Hematopoietic multipotent progenitor cell treated with erythropoietin and hydrocortisone succinate and interleukin-3 and kit ligand, for 15 days (in vitro differentiated cells): ENCODE measurements at places on chromosomes 12 and 14.

DNA sequence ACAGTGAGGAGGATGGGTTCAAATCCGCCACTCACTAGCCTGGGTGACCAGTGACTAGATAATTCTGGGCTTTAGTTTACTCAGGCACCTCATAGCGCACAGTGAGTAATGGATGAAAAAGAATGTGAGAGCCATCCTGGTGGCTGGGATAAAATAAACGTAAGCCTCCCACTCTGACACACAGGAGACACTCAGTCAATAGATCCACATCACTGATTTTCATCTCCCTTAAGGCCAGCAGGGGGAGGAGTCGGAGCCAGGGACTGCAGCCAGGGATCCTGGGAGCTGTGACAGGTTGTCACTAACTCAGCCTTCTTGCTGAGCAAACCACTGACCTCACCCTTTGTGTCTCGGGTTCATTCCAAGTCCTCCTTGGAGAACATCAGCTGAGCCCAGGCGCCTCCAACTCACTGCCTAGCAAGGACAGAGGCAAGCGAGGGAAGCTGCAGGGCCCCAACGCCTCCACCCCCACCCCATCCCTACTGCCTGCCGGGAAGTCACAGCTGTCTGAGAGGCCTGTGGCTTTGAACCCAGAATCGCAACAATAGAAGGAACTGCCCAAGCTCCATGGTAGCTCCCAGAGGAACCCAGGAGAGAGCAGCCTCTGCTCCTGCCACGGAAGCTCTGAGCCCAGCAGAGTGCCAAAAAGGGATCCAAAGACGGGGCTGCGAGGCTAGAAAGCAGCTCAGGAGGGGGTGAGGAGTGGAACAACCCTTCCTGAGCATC lies 30.7 kb downstream of the PXN start:
- DNase-seq: no peak

- DNase-seq: no peak
Measured at GRCh38 chr12:54075974-54076373, 22.3 kb downstream of the HOXC4 start.

DNA sequence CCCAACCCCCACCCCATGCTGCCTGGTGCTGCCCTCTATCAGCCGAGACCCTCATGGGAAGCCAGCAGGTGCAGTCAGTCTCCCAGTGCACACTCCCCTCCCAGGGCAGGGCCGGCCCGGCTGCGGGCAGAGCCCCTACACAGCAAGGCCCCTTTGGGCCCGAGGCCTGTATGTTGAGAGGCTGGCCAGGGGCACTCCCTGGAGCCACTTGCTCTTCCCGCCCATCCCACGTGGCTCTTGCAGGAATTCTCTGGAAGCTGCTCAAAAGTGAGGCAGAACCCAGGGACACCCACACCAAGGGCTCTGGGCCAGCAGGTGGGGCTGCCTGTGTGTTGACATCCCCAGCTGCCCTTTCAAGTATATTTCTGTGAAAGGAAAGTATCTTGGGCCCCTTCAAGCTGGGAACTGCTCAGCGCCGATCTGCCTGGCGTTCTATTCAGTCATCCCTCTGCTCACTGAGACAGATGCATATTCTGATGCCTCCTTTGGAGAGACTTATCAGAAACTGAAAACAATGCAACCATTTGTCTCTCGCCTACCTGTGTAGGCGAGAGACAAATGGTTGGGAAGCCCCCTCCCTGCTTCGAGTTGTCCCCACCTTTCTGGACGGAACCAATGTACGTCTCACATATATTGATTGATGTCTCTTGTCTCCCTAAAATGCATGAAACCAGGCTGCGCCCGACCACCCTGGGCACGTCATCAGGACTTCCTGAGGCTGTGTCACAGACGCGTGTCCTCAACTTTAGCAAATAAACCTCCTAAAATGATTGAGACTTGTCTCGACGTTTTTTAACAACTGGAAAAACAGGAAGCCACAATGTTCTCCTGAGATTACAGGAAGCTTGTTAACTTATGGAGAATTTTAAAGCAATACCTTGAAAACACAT lies 6.0 kb downstream of the GPR132 start:
- no peak for DNase-seq

GRCh38 chr14:33940561-33941011 lies 10.3 kb downstream of the EGLN3 start:
- peak; percentile 53 for DNase-seq

- no peak for DNase-seq
Measured at GRCh38 chr14:58281969-58282368, 16.4 kb upstream of the ARID4A start.

- DNase-seq: no peak
Measured at GRCh38 chr12:31205054-31205453, 120.9 kb downstream of the SINHCAF start.

DNA sequence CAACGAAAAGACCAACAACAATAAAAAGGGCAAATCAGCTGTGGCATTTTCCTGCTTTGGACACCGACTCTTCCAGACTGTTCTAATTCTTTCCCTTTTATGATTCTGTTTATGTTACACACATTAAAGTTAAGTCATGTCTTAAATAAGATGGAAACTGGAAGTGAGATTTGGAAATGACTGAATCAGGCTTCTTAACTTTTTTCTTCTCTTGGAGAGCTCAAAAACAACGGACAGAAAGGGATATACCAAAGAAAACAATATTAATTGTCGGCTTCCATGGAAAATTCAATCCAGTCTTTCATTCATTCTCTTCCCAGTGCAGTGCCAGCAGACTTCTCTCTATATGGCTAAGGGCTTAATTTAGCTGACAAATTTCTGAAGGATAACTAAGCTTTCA lies 214.9 kb upstream of the DDHD1 start:
- DNase-seq: no peak

GRCh38 chr14:59427653-59428580 lies 37.3 kb downstream of the GPR135 start:
- DNase-seq: no peak

GRCh38 chr14:86013641-86014040 lies 483.7 kb downstream of the FLRT2 start:
- DNase-seq: no peak

DNA sequence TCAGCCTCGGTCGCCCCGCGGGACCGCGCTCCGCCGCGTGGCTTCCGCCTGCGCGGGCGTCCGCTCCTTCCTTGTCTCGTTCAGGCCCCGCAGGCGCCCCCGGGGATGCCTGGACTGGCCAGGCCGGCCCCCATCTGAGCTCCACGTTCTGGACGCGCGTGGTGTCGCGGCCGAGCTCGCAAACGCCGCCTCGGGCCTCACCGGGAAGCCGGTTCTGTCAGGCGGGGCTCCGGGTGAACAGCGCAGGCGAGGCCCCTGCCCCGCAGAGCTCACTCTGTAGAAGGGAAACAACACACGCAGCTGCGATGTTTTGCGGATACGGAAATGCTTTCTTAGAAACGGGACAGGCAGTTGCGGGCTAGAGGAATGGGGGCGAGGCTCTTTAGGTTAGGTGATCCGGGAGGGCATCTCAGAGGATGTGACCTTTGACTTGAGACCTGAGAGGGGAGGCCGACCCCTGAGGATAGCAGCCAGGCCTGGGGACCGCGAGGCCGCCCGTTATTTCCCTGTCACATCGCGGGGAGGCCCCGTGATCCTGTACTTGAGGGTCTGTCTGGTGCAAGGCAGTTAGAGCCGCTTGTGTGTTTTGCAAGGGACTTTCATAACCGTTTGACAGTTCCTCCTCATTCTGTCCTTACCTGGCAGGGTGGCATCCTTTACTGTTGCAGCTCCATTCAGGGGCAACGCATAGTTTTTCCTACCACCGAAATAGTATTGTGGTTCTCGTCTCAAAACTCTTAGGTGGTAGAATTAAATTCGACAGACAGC lies 584 bp downstream of the VRK1 start:
- peak; percentile 24 for DNase-seq

DNA sequence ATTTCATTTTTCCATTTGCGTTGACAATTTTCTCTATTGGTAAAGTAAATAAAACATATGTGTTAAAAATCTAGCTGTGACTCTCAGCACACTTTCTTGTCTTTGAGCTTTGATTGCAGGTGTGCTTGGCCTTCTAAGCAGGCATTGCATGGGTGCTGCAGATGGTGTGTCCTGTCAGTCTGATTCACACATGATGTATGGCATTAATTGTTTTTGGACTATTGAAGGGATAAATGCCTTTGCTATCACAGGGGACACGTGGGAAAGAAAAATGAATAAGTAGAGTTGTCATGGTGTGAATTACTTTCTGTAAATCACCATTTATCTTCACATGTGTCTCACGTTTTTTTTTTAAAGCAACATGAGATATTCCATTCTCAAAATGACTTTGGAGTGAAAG lies 211.3 kb upstream of the NAV3 start:
- no peak for DNase-seq

DNA sequence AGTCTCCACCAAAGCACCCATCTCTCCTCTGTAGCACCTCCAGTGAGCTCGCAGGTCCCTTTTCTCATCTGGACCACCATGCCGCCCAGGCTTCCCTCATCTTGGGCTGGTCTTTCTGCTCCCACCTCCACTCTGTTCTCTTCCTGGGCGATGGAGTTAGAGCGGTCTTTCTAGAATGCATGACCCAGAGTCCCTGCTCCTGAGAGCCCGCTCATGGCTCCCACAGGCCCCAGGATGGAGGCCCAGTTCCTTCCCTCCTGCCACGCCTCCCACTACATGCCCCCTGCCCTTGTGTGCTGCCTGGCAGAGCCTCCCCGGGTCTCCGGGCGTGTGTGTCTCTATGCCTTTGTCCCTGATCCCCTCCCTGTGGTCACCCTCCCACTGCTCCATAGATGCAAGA lies 100.7 kb upstream of the RTL1 start:
- DNase-seq: no peak

DNA sequence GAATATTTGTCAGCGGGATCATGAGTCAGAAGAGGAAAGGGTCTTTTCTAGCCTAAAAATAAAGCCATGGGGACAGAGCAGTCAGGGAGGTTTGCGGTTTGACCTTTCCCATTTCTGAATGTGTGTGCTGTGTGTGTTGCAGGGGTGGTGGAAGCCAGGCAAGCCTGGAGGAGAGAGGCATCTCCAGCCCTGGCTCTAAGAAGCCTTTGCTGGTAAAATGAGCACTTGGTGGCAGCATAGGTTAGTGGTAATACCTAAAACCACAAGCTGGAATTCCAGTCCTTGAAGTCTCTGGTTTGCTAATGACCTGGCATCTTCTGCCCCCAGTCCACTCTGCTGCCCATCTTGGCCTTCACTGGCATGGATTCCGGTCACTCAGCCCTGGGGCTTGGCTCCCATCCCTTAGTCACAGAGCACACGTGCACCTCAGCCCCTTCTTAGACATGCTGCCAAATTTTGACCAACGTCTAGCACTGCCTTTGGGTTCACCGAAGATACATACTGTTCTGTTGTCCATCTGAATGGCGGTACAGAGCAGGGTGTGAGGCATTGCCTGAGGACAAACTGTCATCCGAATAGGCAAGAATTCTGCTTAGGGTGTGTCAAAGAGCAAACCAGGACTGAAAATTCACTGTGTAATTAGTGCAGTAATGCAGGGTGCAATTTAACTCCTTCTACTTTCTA lies 52.7 kb downstream of the KCNA5 start:
- no peak for DNase-seq

- no peak for DNase-seq
Measured at GRCh38 chr14:53249059-53249458, 95.9 kb upstream of the DDHD1 start.

DNA sequence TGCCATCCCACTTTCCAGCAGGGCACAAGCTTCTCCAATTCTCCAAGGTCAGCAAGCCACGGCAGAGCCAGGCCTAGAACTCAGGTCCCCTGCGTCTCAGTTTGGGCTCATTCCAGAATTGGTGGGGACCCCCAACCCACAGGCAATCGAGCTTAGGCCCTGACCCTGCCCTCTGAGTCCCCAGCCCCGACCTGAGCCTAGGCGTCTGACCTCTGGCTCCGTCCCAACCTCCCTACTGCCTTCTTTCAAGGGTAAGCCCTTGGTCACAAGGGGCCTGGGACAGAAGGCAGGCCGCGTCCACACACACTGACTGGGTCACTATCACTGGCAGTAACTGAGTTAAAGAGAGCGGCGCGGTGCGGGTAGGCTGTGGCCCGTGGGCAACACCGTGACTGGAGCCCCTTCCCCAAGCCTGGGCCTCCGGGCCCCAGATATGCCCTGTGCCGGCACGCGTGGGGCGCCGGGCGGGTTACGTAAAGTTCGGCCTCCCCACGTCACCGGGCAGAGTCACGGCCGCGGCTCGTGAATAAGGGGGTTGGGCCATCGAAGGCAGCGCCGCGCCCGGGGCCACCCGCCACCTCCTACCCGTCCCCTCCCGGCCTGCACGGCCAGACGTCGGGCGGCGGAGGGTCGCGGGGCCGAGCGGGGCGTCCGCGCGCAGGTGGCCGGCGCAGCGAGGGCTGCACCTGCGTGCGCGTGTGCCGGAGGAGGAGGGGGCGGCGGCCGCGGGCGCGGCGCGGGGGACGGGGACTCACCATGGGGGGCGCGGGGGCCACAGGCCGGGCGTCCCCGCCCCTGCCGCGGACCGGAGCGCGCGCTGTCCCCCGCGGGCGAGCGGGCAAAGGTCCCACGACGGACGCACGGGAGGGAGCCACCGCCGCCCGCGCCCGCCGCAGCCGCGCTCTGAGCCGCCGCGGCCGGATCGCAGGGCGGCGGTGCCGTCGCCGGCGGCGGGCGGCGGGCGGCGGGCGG lies 516 bp downstream of the ANKRD9 start:
- DNase-seq: peak; percentile 83

DNA sequence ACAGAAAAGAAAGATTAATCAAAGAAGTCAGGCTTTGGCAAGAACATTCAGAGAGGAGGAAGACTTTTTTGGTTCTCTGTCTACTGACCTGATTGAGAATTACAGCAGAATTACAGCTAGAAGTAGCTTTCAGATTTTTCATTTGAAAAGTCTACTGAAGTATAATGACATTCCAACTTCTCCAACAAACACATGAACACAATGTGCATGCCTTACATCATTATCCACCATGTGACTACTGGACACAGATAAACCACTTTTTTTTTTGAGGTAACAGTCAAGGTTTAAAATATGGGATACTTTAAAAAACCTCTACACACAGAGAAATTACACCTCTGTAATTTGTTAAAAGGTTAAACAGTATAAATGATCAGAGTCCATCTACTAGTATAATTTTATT lies 12.3 kb downstream of the BTBD7 start:
- DNase-seq: no peak

DNA sequence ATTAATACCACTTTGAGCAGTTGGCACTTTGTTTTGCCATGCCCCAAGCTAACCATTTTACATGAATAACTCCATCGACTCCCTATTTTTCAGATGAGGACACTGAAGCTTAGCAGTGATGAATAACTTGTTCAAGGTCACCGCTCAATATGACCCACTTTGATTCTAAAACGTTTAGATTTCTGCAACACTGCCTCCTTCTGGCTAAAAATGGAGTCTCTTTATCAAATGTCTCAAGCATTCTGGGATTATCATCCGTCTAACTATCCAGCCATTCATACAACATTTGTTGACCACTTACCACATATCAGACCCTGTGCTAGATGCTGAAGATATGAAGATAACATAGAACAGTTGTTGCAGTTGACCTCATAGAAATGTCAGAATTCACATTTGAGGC lies 298.0 kb downstream of the PPFIA2 start:
- no peak for DNase-seq

- no peak for DNase-seq
Measured at GRCh38 chr12:11658791-11659190, 9.3 kb downstream of the ETV6 start.
